Stimulated activated CD4-positive, alpha-beta T cell treated with anti-CD3 and anti-CD28 coated beads, Interleukin-12 subunit alpha, Interleukin-12 subunit beta, amount 100 ng/mL, for 24 hours (primary cell): ENCODE measurements at places on chromosomes 12 and 14.

DNA sequence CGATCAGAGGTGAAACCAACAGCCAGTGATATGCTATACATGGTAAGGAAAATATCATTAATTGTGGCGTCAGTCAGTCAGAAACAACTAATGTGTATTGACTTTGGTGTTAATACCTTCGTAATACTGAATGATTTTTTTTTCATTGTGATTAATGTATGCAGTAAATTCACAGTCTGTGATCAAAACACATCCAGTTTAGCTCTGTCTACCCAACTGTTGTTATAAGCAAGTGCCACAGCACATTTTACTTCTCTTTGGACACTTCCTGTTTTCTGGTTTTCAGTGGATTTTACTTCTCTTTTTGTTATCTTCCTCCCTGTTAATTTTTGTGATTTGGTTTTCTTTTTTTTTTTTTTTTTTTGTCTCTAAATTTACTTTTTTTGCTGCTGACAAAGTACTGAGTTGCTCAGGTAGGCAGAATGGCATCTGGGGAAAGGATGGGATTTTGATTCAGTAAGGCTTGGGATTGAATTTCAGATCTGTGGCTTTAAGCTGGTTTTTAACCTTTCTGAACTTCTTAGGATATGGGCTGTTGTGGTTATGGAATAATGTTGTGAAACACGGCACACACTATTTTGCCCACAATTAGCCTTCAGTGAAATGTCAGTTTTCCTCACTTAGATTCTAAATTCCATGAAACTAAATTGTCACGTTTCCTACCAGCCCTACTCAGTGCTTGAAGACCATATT is 604 bp downstream of the GLIPR1 start:
- no peak for DNase-seq

GRCh38 chr14:97276573-97276972 is 479.4 kb downstream of the VRK1 start:
- no peak for DNase-seq

GRCh38 chr12:43436597-43436996 is 115.4 kb downstream of the ADAMTS20 start:
- DNase-seq = no peak

DNA sequence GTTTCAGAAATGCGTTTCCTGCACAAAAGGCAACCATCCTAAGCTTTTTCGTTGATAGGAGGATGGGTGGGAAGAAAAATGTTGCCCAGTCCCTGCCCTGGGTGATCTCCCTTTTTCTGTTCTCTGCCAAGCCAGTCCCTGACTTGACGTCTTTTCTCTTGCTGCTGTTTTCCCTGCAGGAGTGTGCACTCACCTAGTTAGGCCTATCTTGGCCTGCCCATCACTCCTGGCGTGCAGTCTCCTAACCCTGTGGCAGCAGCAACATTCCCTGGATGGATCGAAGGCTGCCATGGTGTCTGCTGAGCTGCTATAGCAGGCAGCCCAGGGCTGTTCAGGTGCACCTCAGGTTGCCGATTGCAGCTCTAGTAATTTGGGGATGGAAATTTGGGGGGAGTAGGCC is 1.2 kb downstream of the UNC119B start:
- DNase-seq = no peak

- DNase-seq = no peak
These were observed 85.0 kb downstream of the POLR3B start for GRCh38 chr12:106442575-106442974.
